GM18507 (cell line): ENCODE measurements at places on chromosomes 11 and 22.

GRCh38 chr11:102115557-102115956 lies 5.3 kb downstream of the YAP1 start:
- no peak for DNase-seq

- DNase-seq = no peak
Observed at GRCh38 chr11:134181707-134182106, 42.1 kb downstream of the NCAPD3 start.

DNA sequence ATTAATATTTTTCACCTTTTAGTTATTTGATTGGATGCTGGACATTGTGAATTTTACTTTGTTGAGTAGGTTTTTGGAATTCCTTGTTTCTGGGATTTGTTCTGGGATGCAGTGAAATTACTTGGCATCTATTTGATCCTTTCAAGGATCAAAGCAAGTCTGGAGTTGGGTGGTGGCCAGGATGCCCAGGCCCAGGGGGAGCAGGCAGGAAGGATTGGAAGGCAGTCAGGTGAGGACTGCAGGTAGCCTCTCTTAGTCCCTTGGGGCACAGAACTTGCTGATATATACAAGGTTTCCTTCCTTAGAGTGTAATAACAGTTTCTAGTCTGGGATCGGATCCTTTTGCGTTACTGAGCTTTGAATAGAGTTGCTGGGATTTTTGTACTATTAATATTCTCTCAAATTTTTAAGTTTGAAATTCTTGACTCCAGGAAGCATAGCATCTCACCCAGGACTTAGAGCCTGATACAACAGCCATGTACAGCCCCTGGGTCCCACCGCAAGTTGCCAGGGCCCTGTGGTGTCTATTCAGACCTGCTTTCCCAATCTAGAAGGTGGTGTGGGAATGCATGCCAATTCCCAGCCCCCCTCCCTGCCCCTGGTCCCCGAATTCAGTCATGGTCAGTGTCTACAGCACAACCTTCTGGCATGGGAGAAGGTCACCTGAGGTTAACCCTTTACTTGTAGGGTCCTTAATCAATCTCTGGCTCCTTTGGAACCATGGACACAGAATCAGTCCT lies 6.1 kb downstream of the ZNF74 start:
- DNase-seq = no peak

DNA sequence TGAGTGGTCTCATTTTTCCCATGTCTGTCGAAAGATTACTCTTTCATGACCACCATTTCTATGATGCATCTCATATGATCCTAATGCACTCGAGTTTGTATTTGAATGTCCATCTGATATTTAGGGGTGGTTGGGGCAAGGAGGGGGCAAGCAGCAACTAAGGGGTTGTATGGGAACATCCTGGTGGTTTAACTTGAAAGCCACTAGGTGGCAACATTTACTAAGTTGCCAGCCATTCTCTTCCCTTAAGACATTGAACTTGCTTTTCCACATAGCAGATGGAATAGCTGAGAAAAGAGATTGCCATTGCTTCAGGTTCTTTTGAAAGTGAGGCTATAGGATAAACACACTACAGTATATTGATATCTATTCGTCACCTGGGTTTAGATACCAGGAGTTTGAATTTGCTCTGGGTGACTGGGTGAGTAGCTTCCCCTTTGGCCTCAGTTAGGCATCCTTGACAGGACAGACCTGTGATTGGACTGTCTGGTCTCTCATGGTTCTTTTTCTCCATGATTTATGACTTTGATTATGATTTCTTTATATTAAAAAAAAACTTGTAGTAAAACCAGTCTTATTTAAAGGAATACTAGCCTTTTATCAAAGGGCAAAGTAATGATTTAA lies 32.4 kb downstream of the NF2 start:
- no peak for DNase-seq

GRCh38 chr11:35170503-35170902 lies 31.5 kb downstream of the CD44 start:
- DNase-seq = no peak

DNA sequence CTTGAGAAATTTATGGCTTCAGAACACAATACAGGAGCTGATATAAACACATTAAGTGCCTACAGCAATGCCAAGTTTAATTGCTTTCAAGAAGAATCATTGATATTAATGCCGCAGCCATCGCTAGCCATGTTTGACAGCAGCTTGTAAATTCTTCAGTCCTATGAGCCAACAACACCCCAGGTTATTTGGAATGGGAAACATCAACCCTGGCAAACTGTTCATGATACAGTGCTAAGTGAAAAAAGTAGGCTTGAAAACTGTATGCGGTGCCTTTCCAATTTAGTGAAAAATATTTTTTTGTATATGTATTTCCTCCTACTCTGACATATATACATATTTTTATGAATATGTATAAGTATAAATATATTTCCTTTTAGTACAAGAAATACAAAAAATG lies 142.6 kb downstream of the CSNK2A3 start:
- DNase-seq = no peak
